ENCODE measurements at places on chromosomes 16 and 17.

DNA sequence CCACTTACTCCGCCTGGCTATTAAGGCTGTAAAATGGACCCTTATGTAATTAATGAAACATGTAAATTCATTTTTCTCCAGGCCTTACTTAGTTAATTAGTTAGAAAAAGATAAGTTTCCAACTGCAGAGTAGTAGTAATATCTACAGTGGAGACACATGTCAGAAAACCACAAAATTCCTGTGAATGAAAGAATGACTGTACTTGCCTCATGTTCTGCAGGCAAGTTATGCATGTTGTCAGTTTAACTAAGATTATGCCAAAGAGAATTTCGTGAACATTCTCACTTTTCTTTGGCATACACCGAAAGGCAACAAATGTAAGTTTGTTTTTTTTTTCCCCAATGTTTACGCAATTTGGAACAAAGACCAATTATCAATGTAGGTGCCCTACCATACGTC is 16.8 kb upstream of the CCL1 start:
- no peak for DNase-seq

GRCh38 chr17:55570391-55570790 is 59.1 kb upstream of the SMIM36 start:
- no peak for DNase-seq

- no peak for DNase-seq
These were observed 665.2 kb upstream of the CDH8 start for GRCh38 chr16:62701426-62701825.

DNA sequence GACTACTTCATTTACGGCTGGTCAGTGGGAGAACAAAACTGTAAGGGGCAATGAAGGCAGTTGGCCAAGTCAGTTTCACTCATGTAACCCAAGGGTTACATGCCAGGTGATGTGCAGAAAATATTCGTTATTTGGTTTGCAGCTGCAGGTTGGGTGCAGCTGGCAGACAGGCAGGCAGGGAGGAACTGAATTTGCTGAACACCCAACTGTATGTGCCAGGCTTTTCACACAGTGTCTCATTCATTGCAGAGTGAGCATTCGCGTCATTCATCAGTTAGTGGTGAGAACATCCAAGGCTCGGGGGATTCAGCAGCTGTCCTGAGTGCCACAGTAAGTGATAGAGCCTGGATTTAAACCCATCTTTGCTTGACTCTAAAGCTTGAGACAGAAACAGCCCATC is 59.7 kb downstream of the ABCC6 start:
- DNase-seq, result no peak

DNA sequence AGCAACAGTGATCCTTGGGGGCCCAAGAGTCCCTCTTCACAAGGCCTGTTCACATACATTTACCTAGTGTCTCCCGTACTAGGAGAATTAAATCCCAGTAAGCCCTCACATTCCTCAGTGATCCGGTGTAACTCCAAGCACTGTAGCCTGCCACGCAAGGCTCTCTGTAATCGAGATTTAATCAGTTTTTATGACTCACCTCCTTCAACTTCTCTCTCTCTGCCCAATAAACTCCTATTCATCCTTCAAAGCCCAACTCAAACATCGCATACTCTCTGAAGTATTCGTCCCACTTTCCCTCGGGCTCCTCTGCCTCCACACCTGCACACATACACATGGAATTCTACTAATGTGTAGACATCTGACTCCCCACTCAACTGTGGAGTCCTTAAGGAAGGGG is 141.8 kb downstream of the CMIP start:
- DNase-seq, result no peak

- no peak for DNase-seq
These were observed 12.2 kb downstream of the BANP start for GRCh38 chr16:87963400-87963799.

GRCh38 chr17:43406676-43407645 is 8.2 kb downstream of the ARL4D start:
- no peak for DNase-seq

DNA sequence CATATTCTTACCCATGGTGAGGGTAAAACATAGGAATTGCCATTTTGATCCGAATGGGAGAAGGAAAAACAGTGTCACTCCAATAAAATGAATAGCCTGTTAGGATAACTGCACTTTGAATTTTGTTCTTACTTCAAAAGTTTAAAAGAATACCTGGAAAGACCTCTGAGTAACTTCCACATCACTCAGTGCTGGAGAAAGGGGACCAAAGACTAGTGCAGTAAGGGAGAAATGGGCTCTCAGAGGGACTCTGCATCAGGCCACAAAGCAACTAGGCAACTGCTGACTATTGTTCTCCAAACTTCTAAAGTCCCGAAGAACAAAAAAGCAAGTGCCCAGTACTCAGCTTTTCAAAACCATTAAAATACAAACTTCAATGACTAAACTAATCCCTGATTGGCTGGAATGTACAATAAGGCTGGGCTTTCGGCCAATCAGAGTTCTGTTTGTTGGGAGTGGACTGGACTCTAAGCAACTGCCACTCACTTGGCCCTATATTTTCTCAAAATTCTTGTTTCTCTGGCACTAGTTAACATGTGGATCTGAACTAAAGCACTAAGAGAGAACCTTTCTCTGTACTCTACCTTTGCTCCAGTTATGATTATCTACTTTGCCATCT is 6.2 kb downstream of the DNAJC7 start:
- no peak for DNase-seq

- no peak for DNase-seq
These were observed 20.4 kb upstream of the DHRS7B start for GRCh38 chr17:21106316-21106715.

DNA sequence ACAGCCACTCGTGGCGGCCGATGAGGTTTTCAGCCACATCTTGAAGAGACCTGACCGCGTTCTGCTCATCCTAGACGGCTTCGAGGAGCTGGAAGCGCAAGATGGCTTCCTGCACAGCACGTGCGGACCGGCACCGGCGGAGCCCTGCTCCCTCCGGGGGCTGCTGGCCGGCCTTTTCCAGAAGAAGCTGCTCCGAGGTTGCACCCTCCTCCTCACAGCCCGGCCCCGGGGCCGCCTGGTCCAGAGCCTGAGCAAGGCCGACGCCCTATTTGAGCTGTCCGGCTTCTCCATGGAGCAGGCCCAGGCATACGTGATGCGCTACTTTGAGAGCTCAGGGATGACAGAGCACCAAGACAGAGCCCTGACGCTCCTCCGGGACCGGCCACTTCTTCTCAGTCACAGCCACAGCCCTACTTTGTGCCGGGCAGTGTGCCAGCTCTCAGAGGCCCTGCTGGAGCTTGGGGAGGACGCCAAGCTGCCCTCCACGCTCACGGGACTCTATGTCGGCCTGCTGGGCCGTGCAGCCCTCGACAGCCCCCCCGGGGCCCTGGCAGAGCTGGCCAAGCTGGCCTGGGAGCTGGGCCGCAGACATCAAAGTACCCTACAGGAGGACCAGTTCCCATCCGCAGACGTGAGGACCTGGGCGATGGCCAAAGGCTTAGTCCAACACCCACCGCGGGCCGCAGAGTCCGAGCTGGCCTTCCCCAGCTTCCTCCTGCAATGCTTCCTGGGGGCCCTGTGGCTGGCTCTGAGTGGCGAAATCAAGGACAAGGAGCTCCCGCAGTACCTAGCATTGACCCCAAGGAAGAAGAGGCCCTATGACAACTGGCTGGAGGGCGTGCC is 30.1 kb downstream of the CIITA start:
- no peak for DNase-seq

- DNase-seq, result no peak
These were observed 1.0 kb upstream of the KRTAP4-2 start for GRCh38 chr17:41178843-41179616.

DNA sequence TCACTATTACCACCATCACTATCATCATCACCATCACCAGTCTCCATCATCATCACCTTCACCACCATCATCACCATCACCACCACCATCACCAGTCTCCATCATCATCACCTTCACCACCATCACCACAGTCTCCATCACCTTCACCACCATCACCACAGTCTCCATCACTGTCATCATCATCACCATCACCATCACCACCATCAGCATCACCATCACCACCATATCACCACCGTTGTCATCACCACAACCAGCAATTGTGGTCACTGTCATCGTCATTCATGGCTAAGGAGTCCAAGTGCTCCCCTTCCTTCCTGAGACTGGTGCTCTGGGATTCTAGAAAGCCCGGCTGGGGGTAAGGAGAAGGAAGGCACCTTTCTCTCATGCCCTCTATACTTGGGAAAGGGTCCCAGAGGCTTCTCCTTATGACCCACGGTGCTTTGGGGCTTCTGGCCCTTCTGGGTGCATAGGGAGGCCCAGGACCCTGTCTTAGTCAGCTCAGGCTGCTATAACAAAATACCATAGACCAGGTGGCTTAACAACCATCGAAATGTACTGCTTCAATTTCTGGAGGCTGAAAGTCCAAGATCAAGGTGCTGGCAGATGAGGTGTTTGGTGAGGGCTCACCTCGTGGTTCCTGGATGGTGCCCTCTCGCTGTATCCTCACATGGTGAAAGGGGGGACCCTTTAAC is 93.4 kb upstream of the GSE1 start:
- DNase-seq, result no peak

GRCh38 chr17:32266051-32266388 is 388 bp downstream of the RHBDL3 start:
- no peak for DNase-seq

DNA sequence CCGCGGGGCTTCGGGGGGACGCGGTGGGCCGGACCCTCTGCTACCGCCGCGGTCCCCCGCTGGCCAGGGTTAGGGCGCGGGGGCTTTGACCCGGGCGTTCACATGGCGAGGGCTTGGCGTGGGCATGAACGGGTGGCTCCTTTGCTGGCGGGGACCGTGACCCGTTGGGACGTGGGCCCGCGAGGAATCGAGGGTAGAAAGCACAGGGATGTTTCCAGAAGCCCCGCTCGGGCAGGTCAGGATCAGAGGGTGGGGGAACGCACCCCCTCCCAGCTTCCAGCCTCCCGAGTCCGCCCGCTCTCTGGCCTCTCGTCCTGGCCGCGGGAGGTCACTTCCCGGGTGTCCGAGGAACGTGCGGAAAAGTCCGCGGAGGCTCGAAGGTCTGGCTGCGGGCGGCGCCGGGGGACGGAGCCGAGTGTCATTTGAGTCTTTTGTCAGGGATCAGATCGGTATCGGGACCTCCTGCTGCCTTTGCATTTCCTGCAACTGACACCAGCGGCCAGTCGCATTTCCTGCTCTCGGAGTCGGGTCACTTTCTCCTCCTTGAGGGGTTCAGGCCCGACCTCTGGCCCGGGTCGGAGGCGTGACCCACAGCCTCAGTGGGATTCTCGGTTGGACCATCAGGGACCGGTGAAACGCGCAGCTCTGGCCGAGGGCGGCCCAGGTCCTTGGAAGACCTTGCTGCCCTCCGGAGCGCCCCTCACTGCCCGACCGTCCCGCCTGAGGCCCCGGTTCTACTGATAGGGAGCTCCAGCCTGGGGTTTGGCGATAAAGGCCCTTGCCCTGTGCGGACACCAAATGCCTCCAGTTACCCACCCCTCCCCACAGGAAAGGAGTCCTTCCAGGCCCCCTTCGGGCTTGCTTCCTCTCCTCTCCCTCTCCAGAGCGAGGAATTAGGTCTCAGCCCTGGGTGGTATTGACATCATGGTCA is 702 bp upstream of the WNT3 start:
- peak; percentile 78 for DNase-seq

- no peak for DNase-seq
These were observed 210.3 kb upstream of the WSB1 start for GRCh38 chr17:27083408-27084185.

DNA sequence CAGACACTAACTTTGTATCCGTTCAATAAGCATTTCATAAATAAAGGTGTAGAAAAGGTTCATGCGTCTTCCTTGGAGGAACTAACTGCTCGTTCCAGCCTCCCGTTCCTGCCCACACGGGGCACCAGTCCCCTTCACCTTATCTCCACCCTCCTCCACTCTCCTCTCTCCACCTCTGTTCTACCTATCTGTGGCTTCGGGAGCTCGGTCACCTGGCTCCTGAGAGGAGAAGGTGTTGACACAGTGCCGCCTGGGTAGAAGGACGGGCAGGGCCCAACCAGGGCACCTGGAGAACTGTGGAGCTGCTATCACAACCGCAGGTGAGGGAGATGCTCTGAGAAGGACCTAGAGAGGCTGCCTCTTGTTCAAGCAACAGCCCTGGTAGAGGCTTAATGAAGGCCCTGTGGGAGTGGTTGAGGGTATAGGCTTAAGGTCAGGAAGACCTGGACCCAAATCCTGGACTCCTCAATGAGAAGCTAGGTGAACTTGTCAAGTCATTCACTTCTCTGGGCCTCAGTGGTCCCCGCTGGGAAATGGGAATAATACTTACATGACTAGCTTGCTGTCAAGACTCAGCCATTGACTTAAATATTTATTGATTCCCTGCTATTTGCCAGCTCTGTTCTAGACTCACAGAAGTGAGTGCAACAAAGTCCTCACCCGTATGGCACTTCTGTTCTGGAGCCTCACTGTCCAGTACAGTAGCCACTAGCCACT is 9.6 kb upstream of the MINK1 start:
- no peak for DNase-seq

- DNase-seq, result no peak
These were observed 17.9 kb downstream of the KPNA2 start for GRCh38 chr17:68053231-68054013.

DNA sequence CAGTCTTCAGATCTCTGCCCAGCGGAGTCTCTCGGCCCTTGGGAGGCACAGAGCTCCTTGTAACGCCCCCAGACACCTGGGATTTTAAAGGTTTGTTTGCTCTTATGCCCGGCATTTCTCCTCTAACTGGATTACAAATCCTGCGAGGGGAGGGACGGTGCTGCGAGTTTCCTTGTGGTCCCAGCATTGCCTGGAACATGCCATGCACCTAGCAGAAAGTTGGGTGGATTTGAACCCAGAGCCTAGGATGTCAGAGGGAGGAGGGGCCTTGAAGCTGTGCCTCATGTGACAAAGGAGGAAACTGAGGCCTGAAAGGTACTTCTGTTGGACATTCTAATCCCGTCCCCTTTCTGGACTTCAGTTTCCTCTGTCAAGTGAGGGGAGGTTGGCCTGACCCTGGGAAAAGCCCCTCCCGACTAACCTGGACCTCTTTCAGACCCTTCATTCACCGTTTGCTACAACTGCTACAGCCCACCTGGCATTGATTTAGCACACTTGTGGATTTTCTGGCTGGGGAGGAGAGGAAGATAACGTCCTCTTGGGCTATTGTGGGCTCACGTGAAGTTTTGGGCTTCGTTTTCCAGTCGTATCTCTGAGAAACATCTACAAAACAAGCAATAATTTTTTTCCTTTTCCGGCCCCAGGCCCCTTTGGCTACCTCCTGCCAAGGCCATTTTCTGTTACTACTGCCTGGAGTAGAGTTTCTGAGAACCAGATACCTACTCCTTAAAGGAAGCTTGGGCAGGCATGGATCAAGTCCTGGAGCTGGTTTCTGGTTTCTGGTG is 30.9 kb downstream of the MRC2 start:
- DNase-seq, result peak; percentile 3

DNA sequence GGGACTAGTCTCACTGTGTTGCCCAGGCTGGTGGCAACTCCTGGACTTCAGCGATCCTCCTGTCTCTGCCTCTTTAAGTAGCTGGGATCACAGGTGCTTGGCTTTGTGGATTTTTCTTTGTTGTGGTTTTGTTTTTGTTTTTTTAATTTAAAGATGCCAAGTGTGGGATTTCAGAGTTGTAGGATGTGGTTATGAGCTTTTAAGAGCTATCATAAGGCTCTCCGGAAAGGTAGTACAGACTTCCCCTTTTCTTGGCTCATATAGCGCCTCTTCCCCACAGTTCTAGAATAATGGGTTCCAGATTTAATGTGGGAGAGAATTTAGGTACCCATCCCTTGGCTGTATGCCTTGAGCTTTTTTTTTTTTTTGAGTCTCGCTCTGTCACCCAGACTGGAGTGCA is 17.1 kb downstream of the AKAP1 start:
- DNase-seq, result no peak
